ENCODE measurements at places on chromosomes 12 and 14.

GRCh38 chr14:68714991-68715924 lies 77.6 kb downstream of the ZFP36L1 start:
- DNase-seq: no peak

GRCh38 chr12:107221913-107222312 lies 128.6 kb upstream of the CRY1 start:
- DNase-seq: no peak

DNA sequence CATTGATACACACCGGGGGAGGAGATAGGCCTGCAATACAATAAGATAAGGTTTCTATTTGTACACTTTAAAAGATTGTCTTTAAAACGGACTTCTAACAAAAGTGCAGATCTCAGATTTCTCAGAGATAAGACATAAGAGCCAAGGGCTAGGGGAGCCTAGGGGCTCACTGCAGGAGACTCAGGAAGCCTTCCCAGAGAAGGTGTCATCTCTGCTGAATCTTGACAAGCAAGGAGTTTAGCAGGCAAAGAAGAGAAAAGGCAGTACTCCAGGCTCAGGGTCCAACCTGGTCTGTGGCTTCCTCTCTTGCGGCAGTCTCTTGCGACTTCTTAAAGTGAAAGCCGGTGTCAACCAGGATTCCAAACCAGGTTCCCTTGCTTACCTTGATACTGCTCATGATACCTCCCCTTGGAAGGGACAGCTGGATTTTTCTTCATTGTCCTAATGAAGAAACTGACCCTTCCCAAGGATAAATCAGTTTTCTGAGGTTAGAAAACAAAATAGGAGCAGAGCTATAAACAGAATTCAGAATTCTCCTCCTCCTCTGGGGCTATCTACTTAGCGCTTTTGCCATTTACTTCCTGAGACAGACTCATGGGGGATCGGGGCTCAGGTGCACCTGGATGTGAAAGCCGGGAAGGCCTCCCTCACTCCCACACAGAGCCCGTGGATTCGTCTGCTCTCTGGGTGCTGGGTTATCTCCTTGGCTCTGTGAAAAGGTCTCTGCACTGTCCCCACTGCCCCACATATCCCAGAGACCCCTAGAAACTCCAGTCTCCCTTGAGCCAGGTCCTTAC lies 1.7 kb upstream of the SCNN1A start:
- DNase-seq: no peak

GRCh38 chr14:104800771-104801519 lies at the start of gene ZBTB42:
Gene ZBTB42, plus strand, starts transcription at chr14:104801101. Its CDS starts 97 bp downstream, at chr14:104801198.
- no peak for DNase-seq

- no peak for DNase-seq
Measured at GRCh38 chr12:22447223-22447622, 97.1 kb downstream of the C2CD5 start.

- DNase-seq: no peak
Measured at GRCh38 chr12:120984351-120984898, 6.1 kb downstream of the HNF1A start.

- no peak for DNase-seq
Measured at GRCh38 chr12:130658145-130658911, 57.8 kb downstream of the RIMBP2 start.

- no peak for DNase-seq
Measured at GRCh38 chr14:87160989-87161388, 832.0 kb downstream of the GALC start.

DNA sequence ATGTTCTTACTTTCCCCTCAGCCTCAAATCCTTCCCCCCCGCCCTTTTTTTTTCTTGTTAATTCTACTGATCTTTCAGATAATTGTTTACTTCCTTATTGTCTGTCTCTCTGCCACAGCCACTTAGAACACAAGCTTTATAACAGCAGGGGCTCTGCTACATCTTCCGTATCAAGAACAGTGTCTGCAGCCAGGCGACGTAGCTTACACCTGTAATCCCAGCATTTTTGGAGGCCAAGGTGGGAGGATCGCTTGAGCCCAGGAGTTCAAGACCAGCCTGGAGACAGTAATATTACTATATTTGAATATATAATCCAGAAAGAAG lies 5.4 kb downstream of the SOS2 start:
- DNase-seq: no peak

- no peak for DNase-seq
Measured at GRCh38 chr12:64061868-64062375, 160.2 kb downstream of the KICS2 start.

DNA sequence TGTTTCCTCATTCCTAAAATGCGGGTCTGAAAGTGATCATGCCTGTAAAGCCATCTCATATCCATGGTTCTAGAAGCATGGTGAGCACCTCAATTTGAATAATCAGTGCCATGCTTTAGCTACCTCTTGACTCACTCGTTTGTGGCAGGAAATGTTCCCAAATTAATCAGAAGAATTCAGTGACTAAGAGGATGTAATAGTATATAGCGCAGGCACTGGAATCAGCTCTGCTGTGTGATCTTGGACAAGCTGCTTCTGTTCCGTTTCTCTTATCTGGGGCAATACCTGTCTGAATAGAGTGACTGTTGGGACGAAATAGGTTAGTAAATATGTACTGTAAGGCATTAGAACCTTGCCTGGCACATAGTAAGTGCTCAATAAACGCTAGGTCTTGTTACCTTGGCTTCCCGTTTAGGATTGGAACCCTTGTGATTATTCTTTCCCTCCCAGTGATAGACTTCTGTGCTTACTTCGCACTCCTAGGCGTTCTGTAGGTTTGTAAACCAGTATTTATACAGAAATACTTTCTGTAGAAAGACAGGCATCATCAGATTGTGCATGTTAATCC lies 820 bp upstream of the SMAGP start:
- DNase-seq: peak; percentile 47

DNA sequence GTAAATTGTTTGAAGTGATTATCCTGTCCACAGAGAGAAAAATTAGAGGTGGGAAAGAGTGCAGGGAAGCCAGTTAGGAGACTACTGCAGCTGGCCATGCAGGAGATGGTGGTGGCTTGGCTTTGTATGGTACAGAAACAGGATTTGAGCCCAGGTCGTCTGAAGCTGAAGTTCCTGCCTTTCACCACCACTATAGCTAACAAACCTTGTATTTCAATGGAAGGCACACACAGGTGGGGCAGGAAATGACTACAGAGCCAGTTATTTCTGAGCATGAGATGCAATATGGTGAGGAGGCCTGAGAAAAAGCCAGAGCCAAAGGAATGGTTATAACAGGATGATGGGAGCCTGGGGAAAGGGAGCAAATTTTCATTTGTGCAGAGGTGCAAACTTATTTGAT lies 103.9 kb downstream of the BTG1 start:
- no peak for DNase-seq

DNA sequence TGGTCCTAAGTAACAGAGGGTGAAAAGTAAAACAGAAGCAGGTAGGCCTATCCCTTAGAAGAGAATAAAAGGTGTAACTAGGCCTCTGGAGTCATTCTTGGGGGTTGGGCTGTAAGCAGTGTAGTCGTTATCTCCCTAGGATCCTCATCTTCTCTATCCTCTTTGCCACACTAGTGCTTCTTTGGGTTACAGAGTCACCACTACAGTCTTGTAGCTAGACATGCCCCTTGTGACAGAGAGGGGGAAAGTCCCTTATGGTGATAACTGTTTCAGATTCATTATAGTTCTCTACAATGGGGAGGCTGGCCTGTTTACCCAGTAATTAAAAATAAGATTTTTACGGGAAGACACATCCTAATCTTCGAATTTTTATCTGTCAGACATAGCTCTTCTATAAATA lies 16.4 kb upstream of the SRP54 start:
- DNase-seq: no peak

- DNase-seq: no peak
Measured at GRCh38 chr14:64520699-64521098, 16.1 kb downstream of the ZBTB1 start.

GRCh38 chr14:55848964-55849363 lies 269.0 kb downstream of the KTN1 start:
- no peak for DNase-seq

DNA sequence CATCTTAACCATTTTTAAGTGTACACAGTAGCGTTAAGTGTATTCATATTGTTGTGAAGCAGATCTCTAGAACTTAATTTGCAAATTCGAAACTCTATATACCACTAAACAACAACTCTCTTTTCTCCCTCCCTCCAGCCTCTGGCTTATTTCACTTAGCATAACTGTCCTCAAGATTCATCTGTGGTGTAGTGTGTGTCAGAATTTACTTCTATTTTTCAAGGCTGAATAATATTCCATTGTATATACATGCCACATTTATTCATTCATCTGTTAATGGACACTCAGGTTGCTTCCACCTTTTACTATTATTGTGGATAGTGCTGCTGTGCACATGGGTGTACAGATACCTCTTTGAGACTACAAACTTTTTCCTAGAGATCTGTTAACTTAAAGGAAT lies 26.5 kb downstream of the VRK1 start:
- no peak for DNase-seq

DNA sequence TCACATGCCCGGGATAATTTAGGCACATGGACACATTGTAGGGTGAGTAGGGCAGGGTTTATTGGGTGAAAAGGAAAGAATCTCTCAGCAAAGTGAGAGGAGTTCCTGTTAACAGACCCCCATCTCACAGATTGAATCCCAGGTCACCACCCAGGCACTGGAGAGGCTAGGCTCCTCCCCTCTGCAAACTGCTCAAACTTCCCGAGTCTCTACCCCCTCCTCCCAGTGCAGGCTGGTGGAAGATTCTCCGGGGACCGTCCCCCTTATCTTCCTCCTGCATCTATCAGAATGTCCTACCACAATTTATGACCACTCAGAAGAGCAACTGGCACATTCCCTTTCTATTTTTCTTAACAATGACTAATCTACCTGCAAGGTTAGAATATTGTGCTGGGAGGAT lies 126.0 kb downstream of the NTF3 start:
- no peak for DNase-seq

DNA sequence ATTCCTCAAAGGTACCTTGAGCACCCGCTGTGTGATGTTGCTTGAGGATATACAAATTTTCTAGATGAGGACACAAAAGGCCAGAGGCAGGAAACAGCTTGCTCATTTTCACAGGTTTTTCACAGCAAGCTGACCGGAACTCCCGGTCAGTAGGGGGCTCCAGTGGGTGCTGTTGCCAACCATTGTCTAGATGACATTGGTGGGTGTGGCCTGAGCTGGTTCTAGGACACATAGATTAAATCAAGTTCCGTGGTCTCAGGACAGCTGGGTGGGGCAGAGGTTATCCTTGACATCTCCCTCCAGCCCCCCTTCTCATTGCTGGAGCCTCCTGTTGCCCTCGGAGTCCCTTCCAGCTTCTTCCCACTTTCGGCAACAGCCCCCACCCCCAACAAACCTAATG lies 153.6 kb upstream of the FKBP4 start:
- DNase-seq: peak; percentile 57

DNA sequence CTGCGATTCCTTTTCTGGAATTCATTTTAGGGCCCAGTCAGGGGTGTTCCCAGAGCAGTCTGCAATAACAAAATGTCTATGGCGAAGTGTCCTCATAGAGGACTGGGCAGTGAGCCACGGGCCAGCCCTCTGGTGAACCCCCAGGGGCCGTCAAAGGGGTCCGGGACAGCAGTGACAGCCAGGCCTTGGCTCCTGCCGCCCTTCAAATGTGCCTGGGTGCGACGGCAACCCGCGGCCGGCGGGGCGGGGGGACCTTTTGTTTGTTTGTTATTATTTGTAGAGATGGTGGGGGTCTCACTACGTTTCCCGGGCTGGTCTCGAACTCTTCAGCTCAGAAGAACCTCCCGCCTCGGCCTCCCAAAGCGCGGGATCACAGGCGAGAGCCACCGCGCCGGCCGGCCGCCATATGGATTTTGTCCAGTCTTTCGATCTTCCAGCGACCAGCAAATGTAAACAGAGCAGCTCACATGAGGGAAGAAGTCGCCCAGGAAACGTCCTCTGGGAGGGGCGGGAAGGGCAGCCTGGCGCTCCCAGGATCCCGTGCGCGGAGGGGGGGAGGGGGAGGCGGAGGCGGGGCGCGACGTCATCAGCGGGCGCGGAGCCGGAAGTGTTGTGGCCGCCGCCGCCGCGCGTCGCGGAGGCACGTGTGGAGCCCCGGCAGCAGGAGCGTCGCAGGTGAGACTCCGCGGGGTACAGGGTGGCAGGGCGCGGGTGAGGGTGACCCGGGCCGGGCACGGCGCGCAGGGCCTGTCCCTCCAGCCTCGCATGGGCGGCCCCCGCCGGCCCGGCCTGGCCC lies at the start of gene TRMT61A:
TRMT61A (plus strand) TSS at position 610 of the 796 bp plus-strand sequence. CDS start 783 bp downstream, outside the sequence.
- peak; percentile 94 for DNase-seq

DNA sequence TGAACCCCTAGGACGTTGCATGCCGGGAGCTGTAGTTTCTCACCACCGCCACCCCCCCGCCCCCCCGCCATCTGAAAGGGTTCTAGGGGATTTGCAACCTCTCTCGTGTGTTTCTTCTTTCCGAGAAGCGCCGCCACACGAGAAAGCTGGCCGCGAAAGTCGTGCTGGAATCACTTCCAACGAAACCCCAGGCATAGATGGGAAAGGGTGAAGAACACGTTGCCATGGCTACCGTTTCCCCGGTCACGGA lies 501 bp upstream of the HSP90B1 start:
- no peak for DNase-seq

DNA sequence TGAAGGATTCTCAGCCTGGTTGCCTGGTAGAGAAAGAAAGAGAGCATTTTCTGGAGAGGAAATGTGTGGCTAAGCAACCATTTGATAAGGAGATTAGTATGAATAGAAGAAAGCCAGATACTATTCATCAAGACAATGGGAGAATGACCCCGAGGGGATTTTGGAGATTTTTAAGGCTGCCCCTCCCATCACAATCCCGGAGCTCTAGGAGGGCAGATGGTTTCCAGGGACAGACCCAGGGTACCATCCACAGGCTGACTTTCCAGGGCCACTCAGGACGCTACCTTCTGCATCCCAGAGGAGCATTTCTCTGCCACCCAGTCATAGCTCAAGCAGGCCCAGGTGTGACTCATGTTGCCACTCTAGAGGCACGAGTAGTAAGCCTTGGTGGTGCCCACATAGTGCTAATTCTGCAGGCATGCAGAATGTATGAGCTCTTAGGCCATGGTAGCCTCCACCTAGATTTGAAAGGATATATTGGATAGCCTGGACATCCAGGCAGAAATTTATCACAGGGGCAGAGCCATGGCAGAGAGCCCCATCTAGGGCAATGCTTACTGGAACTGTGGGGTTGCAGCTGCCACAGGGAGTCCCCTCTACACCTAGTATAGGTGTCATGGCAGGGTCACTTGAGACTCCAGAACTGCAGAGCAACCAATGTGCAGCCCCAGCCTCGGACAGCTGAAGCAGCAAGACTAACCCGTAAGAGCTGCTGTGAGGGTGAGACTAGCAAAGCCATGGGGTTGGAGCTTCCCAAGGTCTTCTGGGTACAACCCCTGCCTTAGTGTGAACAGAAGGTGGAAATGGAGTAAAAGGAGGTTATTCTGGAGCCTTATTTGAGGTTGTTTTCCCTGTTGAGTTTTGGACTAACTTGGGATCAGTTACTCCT lies 366.0 kb downstream of the ZFP36L1 start:
- DNase-seq: no peak
